ENCODE measurements at places on chromosomes 11 and 22. TPM values are rescaled to one million over a fixed set of nuclear protein-coding genes. Genes with fewer than 3 reads are reported as not detected.
A peak's percentile ranks its signal among the peaks of the same experiment; 100 is the strongest.

DNA sequence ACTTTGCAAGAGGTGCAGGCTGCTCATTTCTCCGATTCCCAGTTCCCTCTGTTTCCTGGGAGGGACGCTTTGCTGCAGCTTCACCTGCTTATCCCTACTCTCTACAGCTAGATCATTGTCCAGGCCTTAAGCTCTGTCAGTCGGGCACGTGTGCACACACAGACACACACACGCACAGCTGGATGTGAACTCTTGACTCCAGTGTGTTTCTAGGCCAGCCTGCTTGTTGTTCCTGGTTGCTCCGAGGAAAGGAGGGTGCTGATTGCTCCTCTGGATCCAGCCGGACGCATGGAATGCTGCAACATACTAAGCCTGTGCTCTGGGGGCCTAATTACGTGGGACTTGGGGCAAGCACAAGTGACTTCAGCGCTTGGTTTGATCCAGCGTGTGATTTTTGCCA lies 19.7 kb downstream of the ZNRF3 start:
- H3K4me1 ChIP-seq = peaks cover 24% of the 10 kb centered on the region
- H3K27me3 ChIP-seq = peaks cover 37% of the 10 kb centered on the region
- no peak for DNase-seq
- H3K36me3 ChIP-seq = no peaks in the 10 kb centered on the region

- H3K36me3 ChIP-seq = no peaks in the 10 kb centered on the region
- no peak overlapping the region for H3K27ac ChIP-seq
- peaks cover 8% of the 10 kb centered on the region for H3K27me3 ChIP-seq
- no peaks in the 10 kb centered on the region for H3K4me1 ChIP-seq
- H3K4me3 ChIP-seq = no peak overlapping the region
- DNase-seq = no peak
Observed at GRCh38 chr11:7905961-7906429, 25.1 kb downstream of the OR10A6 start.

DNA sequence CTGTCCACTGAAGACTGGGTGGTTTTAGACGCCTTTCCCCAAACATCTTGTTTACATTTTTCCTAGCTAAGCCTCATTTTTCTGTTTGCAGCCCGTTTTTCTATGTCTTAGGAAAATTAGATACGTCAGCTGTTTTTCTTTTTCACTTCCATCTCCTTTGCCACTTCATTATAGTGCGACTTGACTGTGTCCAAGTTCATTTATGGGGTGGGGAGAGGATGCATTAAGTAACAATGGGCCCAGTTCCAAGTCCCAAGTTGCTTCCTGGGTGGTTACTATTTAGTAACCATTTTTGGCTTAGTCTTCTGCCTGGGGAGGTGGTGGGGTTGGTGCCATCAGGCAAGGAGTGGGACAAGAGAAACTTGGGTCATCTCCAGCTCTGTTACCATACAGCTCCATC lies 83.0 kb downstream of the TRAF6 start:
- no peak overlapping the region for H3K4me3 ChIP-seq
- H3K4me1 ChIP-seq = peaks cover 52% of the 10 kb centered on the region
- no peaks in the 10 kb centered on the region for H3K27me3 ChIP-seq
- no peak overlapping the region for H3K27ac ChIP-seq

DNA sequence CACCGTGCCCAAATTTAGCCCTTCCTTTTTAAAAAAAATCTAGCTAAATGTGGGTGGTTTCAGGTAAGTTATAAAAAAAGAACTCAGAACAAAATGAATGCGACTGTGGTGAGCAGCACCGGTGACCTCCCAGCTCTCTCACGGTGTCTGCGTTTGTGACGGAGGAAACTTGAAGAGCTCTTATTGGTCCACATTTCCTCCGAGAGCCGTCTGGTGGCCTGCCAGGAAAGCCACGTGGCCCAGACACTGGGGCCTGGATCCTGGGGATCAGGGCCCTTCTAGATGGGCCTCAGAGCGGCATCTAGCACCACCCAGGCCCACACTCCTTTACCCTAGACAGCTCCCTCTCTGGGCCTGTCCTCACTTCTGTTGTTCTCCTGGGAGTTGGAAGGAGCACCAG lies 39.5 kb downstream of the B3GAT1 start:
- no peaks in the 10 kb centered on the region for H3K4me1 ChIP-seq
- H3K36me3 ChIP-seq = no peaks in the 10 kb centered on the region
- DNase-seq = no peak
- no peak overlapping the region for H3K27ac ChIP-seq

DNA sequence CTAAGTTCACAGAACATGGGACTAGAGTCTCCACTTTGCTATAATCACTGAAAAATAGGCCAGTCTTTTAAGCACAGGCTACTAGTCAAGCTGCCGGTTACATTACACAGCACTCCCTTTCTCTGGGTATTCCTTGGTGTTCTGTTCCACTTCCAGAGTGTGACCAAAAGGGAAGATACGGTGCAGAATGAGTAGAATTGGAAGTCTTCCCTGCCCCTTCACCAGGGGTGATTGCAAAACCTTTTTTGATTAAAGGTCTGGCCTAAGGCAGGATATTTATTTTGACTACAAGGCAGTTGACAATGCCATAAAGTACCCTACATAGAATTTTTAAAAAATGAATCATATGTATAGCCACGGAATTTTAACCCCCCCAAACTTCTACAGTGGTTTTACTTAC lies 59.6 kb upstream of the ADORA2A start:
- H3K4me1 ChIP-seq = no peaks in the 10 kb centered on the region
- no peaks in the 10 kb centered on the region for H3K27me3 ChIP-seq
- H3K36me3 ChIP-seq = peaks cover 54% of the 10 kb centered on the region
- no peak overlapping the region for H3K4me3 ChIP-seq
- DNase-seq = no peak

GRCh38 chr11:61027141-61027840 lies 55.8 kb downstream of the CD6 start:
- H3K27ac ChIP-seq = peak overlapping the region; percentile 96

- H3K4me3 ChIP-seq = no peak overlapping the region
- peaks cover 11% of the 10 kb centered on the region for H3K27me3 ChIP-seq
- no peak for DNase-seq
- H3K27ac ChIP-seq = no peak overlapping the region
- H3K36me3 ChIP-seq = no peaks in the 10 kb centered on the region
Observed at GRCh38 chr11:122523846-122524805, 131.4 kb upstream of the UBASH3B start.

GRCh38 chr11:3102641-3102921 lies 45.4 kb upstream of the CARS1 start:
- DNase-seq = no peak
- H3K4me3 ChIP-seq = no peak overlapping the region
- H3K27ac ChIP-seq = no peak overlapping the region
- peaks cover 7% of the 10 kb centered on the region for H3K4me1 ChIP-seq
- no peaks in the 10 kb centered on the region for H3K36me3 ChIP-seq

- H3K4me3 ChIP-seq = peak overlapping the region; percentile 99
- H3K36me3 ChIP-seq = peaks cover 18% of the 10 kb centered on the region
- H3K27ac ChIP-seq = peak overlapping the region; percentile 91
- no peaks in the 10 kb centered on the region for H3K27me3 ChIP-seq
Observed at GRCh38 chr11:74948546-74948897, 369 bp downstream of the XRRA1 start.

Gene H19
- not detected for total RNA-seq

GRCh38 chr11:130077671-130078070 lies 8.0 kb downstream of the APLP2 start:
- no peaks in the 10 kb centered on the region for H3K27me3 ChIP-seq
- DNase-seq = no peak
- H3K27ac ChIP-seq = no peak overlapping the region
- H3K36me3 ChIP-seq = peaks cover 1% of the 10 kb centered on the region

- H3K27me3 ChIP-seq = no peaks in the 10 kb centered on the region
- no peaks in the 10 kb centered on the region for H3K36me3 ChIP-seq
- no peak for DNase-seq
Observed at GRCh38 chr22:24894998-24895397, 51.5 kb downstream of the LHFPL7 start.

Gene PUS3
- 20.1 TPM for total RNA-seq

GRCh38 chr11:10592331-10592730 lies 23.9 kb upstream of the LYVE1 start:
- no peak overlapping the region for H3K4me3 ChIP-seq
- H3K27ac ChIP-seq = no peak overlapping the region
- H3K27me3 ChIP-seq = peaks cover 10% of the 10 kb centered on the region
- peaks cover 5% of the 10 kb centered on the region for H3K4me1 ChIP-seq
- no peak for DNase-seq

Gene RAG1
- 0.29 TPM for total RNA-seq

Gene PTDSS2
- 16.7 TPM for total RNA-seq

Gene RAPSN
- total RNA-seq = not detected

GRCh38 chr11:129769059-129769458 lies 46.6 kb upstream of the TMEM45B start:
- DNase-seq = no peak
- H3K4me3 ChIP-seq = no peak overlapping the region
- peaks cover 3% of the 10 kb centered on the region for H3K27me3 ChIP-seq
- H3K4me1 ChIP-seq = peaks cover 6% of the 10 kb centered on the region
- peaks cover 4% of the 10 kb centered on the region for H3K36me3 ChIP-seq

DNA sequence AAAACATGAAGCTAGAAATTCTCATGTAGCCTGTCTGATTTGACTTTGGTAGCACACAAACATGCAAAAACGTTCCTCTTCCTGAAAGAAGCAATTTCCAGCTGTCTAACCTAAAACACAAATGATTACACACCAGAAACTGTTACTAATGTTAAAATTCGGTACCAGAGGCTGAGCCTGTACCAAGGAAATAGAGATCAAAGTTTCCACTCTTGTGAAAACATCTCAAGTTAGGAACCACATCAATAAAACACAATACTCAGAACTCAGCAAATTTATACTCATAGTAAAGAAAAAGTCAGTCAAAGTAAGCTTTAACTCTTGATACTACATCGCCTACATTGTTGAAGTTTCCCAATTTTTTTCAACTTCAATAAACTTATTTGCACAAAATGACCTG lies 107.8 kb downstream of the FCHSD2 start:
- H3K36me3 ChIP-seq = peaks cover 1% of the 10 kb centered on the region
- DNase-seq = no peak
- peak overlapping the region; percentile 83 for H3K27ac ChIP-seq
- H3K4me1 ChIP-seq = peaks cover 41% of the 10 kb centered on the region
- no peaks in the 10 kb centered on the region for H3K27me3 ChIP-seq

GRCh38 chr11:117817368-117818040 lies 7.0 kb downstream of the FXYD2 start:
- H3K36me3 ChIP-seq = no peaks in the 10 kb centered on the region
- H3K4me1 ChIP-seq = peaks cover 62% of the 10 kb centered on the region
- H3K27ac ChIP-seq = peak overlapping the region; percentile 94
- peak; percentile 96 for DNase-seq

DNA sequence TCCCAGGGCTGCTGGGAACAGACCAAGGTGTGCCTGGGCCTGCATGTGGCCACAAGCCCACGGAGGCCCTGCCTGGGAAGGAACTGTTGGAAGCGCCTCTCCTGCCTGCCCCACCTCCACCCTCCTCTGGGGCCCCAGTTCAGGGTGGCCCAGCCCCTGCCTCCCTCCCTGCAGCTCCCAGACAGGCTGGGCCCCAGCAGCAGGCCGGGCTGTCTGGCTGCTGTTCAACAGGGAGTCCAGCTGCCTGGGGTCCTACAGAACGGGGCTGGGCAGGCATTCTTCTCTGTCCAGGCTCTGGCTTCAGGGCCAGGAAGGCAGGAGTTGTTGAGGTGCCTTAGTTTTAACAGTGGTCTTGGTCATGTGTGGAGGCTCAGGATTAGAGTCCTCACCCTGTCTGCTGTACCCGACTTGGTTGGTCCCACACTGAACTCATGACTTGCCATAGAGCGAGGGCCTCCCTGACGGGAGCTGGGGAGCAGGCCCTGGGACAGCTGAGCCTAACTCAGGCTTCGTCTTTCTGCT lies 11.8 kb downstream of the PRDM11 start:
- H3K27me3 ChIP-seq = no peaks in the 10 kb centered on the region
- peaks cover 10% of the 10 kb centered on the region for H3K4me1 ChIP-seq
- no peaks in the 10 kb centered on the region for H3K36me3 ChIP-seq
- H3K27ac ChIP-seq = no peak overlapping the region

GRCh38 chr11:130124096-130124495 lies 35.5 kb upstream of the ST14 start:
- H3K4me3 ChIP-seq = no peak overlapping the region
- peaks cover under 1% of the 10 kb centered on the region for H3K27me3 ChIP-seq
- H3K36me3 ChIP-seq = peaks cover 31% of the 10 kb centered on the region
- H3K4me1 ChIP-seq = peaks cover 29% of the 10 kb centered on the region
- no peak for DNase-seq

DNA sequence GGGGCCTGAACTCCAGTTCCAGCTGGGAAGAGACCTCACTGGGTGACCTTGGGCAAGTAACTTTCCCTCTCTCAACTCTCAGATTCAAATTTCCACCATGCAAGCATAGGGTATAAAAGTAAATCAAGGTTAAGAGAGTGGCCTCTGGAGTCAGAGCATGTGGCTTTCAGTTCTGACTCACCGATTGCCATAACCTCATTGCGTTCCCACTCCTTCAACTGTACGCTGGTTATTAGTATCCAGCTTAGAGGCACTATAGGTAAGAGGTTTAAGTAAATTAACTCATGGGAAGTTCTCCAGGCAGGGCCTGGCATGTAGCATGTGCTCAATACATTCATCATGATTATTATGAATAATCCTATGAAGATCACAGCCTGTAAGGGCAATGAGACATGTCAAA lies 88.3 kb downstream of the FBXO7 start:
- no peak for DNase-seq
- H3K27me3 ChIP-seq = peaks cover 8% of the 10 kb centered on the region
- H3K27ac ChIP-seq = no peak overlapping the region
- no peaks in the 10 kb centered on the region for H3K4me1 ChIP-seq
- H3K36me3 ChIP-seq = no peaks in the 10 kb centered on the region

- no peak overlapping the region for H3K4me3 ChIP-seq
- peak; percentile 34 for DNase-seq
- no peaks in the 10 kb centered on the region for H3K36me3 ChIP-seq
- peaks cover 3% of the 10 kb centered on the region for H3K27me3 ChIP-seq
Observed at GRCh38 chr11:123020968-123021367, 39.3 kb upstream of the BSX start.

- peaks cover 67% of the 10 kb centered on the region for H3K4me1 ChIP-seq
Observed at GRCh38 chr11:66087148-66087908, 17.3 kb downstream of the PACS1 start.

GRCh38 chr22:35170716-35171697 lies 86.3 kb upstream of the HMGXB4 start:
- H3K4me3 ChIP-seq = no peak overlapping the region
- H3K36me3 ChIP-seq = no peaks in the 10 kb centered on the region
- no peak for DNase-seq
- peaks cover 7% of the 10 kb centered on the region for H3K27me3 ChIP-seq

DNA sequence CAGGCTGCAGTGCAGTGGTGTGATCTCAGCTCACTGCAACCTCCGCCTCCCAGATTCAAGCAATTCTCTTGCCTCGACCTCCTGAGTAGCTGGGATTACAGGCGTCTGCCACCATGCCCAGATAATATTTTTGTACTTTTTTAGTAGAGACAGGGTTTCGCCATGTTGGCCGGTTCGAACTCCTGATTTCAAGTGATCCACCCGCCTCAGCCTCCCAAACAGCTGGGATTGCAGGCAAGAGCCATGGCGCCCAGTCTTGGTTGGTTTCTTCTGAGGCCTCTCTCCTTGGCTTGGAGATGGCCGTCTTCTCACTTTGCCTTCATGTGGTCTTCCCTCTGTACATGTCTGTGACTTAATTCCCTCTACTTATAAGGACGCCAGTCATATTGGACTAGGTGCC lies 254.6 kb downstream of the BUD13 start:
- no peak for DNase-seq
- H3K36me3 ChIP-seq = no peaks in the 10 kb centered on the region
- H3K4me3 ChIP-seq = no peak overlapping the region
- peaks cover 23% of the 10 kb centered on the region for H3K27me3 ChIP-seq
- no peak overlapping the region for H3K27ac ChIP-seq
- no peaks in the 10 kb centered on the region for H3K4me1 ChIP-seq

- no peak for DNase-seq
- peaks cover 24% of the 10 kb centered on the region for H3K27me3 ChIP-seq
- no peak overlapping the region for H3K4me3 ChIP-seq
- no peaks in the 10 kb centered on the region for H3K4me1 ChIP-seq
Observed at GRCh38 chr22:35475545-35475944, 65.1 kb upstream of the RASD2 start.

Gene GSTT2B
- not detected for total RNA-seq

Measured in activated CD4-positive, alpha-beta memory T cell treated with anti-CD3 and anti-CD28 coated beads for 36 hours (primary cell).